Renal cortical epithelial cell (primary cell): ENCODE measurements at places on chromosomes 1 and 21.

DNA sequence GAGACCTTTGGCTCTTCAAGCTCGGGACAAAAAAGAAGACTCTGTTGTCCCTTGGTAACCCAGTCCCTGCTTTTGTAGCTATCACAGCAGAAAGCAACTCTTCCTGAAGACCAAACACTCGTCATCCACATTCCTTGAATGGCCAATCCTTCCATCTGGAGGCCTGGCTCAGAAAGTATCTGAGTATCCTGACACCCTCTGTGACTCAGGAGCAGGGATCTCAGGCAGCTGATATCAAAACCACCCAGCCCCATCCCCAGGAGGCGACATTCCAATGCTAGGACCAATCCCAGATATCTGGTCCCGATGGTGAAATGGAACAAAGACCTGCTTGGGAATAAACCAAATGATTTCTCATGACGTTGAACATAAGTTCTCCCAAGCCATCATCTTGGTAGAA is 112.5 kb downstream of the TAS1R2 start:
- no peak for DNase-seq

DNA sequence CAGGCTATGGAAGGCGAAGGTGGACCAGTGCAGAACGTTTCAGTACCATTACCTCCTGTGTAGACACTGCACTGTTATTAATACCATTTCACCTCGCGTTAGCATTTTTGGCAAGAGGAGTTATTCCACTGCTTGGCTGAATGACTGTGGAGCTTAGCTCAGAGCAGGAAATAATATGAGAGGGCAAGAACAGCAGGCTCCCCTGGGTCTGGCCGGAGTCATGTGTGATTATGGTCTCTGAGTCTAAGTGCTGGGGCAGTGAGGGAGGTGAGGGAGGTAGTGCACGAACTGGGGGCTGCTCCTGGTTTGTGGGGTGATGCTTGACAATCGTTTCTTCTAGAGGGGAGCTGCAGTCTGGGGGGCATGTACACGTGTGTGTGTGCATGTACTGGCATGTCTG is 82.9 kb downstream of the MDM4 start:
- DNase-seq = no peak

DNA sequence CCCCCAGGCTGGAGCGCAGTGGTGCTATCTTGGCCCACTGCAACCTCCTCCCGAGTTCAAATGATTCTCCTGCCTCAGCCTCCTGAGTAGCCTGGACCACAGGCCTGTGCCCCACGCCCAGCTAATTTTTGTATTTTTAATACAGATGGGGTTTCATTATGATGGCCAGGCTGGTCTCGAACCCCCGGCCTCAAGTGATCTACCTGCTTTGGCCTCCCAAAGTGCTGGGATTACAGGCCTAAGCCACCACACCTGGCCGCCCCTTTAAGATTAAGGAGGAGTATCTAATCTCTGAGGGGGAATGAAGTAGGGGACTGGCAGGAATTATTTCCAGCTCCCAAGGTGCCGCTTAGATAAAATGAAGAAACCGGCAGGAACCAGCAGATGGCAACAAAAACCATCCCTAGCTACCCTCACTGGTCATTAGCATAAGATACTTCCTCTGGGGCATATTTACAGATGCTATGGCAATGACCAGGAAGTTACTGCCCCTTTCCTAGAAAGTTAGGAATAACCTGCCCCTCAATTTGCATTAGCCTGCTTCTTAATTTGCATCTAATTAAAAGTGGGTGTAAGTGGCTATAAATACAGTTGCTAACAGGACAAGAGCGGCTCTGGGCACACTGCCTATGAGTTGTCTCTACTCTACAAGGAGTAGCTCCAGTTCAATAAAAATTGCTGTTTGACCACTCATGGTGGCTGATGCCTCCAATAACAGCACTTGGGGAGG is 7.1 kb upstream of the NSUN4 start:
- peak; percentile 83 for DNase-seq

GRCh38 chr1:240055936-240056335 is 35.7 kb upstream of the FMN2 start:
- no peak for DNase-seq

DNA sequence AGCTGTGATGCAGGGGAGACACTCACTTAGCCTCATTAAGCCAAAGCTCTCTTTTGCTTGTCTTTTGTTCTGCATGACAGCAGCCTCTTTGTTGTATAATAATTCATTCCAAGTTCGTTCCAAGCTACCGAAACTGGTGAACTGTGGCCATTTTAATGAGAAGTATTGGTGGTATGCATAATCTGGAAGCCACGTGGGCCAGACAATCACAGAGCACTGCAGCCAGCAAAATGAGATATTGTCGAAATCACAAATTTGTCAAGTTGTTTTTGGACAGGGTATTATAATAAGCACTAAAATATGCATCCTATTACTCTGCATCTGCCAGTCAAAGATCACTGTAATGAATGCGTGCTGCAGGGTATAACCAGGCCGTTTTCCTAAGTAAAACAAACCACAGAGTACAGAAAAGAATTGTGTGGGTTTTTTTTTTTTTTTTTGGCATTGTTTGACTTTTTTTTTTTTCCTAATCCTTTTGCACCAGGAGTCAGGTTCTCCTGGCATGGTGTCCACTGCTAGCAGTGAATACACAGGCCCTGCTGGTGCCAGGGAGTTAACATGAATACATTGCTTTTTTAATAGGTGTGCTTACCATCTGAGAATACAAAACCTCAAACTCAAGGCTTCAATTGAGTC is 423.9 kb downstream of the PTBP2 start:
- DNase-seq = peak; percentile 87

- DNase-seq = no peak
Observed at GRCh38 chr1:215597961-215598360, 30.9 kb downstream of the KCTD3 start.
